ENCODE measurements at places on chromosomes 7 and 10.

DNA sequence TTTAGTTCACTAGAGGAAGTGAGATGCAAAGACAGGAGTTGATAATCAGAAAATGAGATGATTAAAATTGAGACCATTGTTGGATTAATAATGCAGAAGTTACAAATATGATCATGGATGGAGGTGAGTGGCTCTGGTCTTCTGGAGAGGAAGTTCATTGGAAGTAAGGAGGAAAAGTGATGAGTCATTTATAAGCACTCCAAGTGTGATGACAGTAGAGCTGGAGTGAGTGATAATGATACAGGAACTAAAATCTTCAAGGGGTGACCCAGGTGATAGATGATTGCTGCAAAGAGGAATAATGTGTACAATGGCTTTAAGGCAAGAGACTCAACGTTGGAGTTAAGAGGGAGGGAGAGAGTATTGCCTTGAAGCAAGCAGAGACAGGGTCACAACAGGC is 20.7 kb downstream of the ZNF32 start:
- DNase-seq: no peak

GRCh38 chr7:39838326-39838725 is 111.7 kb upstream of the CDK13 start:
- no peak for DNase-seq

GRCh38 chr10:46247181-46247475 is 39.7 kb upstream of the ANTXRL start:
- DNase-seq: no peak

GRCh38 chr7:111232249-111233084 is 141.5 kb downstream of the LRRN3 start:
- DNase-seq: no peak

DNA sequence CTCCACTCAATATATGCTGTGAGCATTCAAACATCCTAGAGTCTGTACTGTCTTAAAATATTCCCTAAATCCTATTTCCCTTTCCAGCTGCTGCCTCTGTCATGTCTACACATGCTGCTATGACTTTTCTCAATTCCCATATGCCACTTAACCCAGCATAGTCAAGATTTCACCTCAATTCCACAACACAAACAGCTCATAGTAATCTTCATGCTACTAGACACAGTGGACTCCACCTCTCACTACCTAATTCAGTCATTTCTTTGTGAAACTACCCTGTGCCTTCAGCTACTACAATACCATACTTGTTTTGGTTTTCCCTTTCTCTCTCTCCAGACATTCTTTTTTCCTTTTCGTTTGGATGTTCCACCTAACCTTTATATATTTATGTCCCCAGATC is 45.5 kb downstream of the GSAP start:
- DNase-seq: no peak

DNA sequence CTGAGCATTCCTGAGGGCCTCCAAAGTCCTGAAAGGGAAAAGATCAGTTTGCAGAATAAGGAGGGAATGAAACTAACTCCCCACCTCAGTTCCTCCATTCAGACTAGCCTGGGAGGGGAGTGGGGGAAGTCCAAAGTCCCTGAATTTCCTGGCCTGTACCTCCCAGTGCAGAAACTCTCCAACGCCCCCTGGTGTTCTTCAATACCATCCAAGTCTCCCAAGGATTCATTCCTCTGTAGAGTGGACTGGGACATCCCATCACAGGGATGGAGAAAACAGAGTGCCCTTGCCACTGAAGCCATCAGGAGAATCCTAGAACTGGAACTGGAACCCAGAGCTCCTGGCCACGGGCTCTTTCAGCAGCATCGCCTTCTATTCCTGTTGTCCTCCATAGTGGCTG is 1.6 kb upstream of the COL13A1 start:
- DNase-seq: peak; percentile 37
